ENCODE measurements at places on chromosomes 5 and 9.

GRCh38 chr5:73437777-73438644 lies 10.6 kb downstream of the FOXD1 start:
- no peak for DNase-seq

- no peak for DNase-seq
Observed at GRCh38 chr5:59661954-59662615, 231.4 kb downstream of the PDE4D start.

DNA sequence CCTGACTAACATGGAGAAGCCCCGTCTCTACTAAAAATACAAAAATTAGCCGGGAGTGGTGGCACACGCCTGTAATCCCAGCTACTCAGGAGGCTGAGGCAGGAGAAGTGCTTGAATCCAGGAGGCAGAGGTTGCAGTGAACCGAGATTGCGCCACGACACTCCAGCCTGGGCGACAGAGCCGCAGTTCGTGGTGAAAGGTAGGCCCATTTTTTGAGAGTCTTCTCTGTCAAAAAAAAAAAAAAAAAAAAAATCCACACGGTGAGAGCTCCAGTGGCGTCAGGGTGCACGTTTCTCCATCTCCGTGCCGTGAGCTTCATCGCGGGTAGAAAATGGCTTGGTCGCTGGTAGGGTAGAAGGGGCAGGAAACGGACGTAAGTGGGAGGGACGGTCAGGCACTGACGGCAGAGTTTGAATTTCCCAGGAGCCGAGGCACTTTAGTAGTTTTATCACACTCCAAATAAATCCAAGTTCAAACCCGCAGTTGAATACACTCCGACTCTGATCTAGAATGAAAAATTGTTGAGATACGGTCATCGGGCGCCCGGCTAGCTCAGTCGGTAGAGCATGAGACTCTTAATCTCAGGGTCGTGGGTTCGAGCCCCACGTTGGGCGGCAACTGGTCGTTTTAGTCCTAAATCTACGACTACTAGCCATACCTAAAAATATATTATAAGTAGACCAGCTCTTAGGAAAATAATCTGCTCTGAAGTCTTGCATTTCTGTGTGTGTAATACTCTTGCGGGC lies 2.4 kb upstream of the TRIM7 start:
- peak; percentile 95 for DNase-seq

GRCh38 chr5:158839638-158840037 lies 260.1 kb downstream of the EBF1 start:
- no peak for DNase-seq

- DNase-seq = no peak
Observed at GRCh38 chr5:62059960-62060359, 246.0 kb upstream of the KIF2A start.

DNA sequence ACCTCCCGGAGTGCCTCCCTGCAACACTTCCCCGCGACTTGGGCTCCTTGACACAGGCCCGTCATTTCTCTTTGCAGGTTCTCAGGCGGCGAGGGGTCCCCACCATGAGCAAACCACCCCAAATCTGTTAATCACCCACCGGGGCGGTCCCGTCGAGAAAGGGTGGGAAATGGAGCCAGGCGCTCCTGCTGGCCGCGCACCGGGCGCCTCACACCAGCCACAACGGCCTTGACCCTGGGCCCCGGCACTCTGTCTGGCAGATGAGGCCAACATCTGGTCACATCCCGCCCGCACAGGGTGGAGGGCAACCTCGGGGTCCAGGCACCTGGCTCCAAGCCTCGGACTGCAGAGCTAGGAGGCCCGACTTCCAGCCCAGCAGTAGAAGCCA lies 776 bp upstream of the TERT start:
- DNase-seq = no peak

DNA sequence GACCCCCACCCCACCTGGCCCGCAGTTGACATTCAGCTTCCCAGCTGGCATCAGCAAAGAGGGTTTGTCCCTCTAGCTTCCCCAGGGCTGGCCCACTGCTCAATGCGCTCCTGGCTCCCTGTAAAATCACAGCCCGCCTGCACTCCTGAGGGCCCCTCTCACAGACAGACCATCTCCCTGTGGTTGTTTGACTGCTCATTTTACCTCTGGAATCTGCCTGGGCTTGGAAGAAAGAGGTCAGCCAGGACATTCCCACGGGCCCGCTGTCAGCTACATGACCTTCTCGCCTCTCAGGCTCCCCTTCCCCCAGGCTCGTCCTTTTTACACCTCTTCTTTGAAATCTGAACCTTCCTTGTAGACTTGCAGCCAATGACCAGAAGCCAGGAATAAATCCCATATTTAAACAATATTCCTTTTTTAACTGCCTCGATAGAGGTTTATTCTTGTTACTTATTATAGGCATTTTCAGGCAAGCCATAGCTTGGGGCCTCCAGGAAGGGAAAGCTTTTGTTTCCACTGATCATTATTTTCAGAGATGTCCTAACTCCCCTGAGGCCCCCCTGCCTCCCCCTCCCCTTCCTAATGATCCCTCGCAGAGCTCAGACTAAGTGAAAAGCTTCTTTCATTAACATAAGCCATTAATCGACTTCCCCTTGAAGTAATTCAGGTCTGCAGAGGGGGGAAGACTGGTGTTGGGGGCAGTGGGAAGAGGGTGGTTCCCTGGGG lies 76.3 kb upstream of the IQGAP2 start:
- DNase-seq = no peak

GRCh38 chr5:88872971-88873370 lies 10.0 kb downstream of the MEF2C start:
- DNase-seq = no peak

- DNase-seq = no peak
Observed at GRCh38 chr9:111542497-111543254, 17.7 kb downstream of the ZNF483 start.

GRCh38 chr9:114105236-114105635 lies 6.1 kb upstream of the KIF12 start:
- DNase-seq = no peak

DNA sequence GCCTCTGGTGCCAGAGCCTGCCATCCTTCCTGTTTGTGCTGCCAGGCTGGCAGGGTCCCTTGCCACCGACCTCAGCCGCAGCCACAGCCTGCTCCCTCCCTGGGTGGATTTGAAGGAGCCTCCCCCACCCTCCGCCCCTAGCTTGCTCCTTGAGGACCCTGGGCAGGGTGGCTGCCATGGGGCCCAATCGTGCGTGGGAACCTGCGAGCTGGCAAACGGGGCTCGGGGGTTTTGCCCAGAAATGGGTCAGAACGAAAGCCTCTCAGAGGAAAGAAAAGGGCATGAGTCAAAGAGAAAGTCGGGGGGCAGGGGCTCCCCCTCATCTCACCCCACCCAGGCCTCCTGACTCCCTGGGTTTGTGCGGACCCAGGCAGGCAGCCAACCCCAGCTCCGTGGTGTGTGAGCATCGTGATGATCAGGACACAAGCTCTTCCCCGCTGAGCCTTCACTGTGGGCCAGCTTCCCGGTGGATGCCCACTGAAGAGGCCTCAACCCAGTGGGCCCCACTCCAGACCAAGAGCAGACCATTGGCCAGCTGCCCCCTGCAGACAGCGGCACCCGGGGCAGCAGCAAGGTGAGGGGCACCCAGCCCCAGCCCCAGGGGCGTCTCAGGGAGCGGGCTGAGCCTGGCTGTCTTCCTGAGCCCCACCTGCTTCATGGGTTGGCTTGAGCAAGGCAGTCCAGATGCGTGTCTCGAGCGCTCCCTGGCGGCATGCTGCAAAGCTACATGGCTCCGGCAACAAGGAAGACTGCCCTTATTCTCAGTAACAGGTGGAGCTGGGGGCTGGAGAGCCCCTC lies 3.0 kb upstream of the FUT7 start:
- DNase-seq = peak; percentile 76

DNA sequence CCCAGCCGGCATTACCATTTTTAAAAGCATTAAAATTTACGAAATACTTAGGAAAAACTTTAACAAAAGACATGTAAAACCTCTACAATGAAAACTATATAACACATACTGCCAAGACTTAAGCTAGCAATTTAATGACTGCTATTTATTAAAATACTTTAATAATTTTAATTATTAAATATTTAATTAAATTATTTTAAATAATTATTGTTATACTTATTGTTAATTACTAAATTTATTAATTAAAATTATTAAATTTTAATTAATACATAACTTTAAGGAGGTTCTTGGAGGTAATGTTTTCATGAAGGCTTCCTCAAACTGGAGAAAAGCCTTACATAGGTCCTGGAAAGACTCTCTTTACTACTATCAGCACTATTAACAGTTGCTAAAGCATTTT lies 47.5 kb downstream of the C5orf22 start:
- DNase-seq = no peak

- peak; percentile 43 for DNase-seq
Observed at GRCh38 chr5:32852976-32853375, 141.9 kb downstream of the NPR3 start.

- DNase-seq = peak; percentile 32
Observed at GRCh38 chr9:133238272-133238850, 29.3 kb upstream of the OBP2B start.

DNA sequence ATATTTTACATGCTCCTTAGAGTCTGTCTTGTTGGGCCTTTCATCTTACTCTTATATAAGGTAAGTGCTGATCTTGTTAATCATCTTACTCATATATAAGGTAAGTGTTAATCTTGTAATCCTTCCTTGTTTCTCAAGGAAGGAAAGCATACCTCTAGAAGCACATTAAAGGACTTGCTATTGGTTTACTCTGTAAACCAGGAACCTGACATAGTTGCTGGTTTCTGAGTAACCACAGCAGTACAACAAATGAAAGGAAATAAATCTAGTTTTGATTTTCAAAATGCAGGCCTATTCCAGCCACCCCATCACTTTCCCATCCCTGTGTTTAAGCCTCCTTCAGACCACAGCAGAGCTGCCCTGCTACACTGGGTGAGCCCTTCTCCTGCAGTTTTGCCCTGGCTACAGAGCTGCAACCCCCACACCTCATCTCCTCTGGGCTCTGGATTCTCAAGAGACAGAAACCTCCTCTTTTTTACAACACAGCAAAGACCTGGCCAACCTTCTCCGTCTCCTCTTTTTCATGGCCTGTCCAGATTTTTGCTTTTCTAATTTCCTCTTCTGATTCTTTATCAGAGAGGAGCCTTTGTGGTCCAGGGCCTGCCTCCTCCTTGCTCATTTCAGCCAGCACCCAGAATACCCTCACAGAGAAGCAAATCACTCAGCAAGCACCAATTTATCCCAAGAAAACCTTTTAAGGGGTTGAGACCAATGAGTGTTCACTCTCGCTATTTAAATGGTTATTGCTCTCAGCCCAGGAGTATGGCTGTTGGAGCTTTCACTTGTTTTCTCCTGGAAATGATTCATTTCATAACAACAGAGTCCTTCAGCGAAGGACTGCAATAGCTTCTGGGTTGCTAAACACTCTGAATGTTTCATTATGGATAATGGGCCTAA lies 103.2 kb downstream of the FSTL4 start:
- peak; percentile 3 for DNase-seq

DNA sequence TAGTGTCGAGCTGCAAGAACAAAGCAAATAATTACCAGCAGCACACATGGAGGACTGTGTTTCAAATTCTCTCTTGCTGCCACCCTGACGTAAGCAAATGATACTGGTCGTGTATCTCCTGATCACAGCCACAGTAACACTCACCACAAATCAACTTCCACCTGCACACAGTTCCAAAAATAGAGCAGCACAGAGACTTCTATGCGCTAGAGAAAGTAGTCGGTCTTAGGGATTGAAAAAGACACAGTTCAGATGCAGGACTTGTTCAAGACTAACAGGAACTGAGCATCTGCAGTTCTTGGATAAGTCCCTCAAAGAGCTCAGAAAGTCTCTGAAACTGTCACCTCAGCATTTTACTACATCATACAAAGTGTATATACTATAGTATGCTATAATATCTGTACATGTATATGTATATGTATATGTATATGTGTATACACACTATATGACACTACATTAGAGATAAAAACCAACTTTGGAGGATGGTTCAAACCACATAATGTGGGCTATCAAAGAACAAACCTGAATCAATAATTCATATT lies 279.0 kb downstream of the GLIS3 start:
- DNase-seq = no peak

DNA sequence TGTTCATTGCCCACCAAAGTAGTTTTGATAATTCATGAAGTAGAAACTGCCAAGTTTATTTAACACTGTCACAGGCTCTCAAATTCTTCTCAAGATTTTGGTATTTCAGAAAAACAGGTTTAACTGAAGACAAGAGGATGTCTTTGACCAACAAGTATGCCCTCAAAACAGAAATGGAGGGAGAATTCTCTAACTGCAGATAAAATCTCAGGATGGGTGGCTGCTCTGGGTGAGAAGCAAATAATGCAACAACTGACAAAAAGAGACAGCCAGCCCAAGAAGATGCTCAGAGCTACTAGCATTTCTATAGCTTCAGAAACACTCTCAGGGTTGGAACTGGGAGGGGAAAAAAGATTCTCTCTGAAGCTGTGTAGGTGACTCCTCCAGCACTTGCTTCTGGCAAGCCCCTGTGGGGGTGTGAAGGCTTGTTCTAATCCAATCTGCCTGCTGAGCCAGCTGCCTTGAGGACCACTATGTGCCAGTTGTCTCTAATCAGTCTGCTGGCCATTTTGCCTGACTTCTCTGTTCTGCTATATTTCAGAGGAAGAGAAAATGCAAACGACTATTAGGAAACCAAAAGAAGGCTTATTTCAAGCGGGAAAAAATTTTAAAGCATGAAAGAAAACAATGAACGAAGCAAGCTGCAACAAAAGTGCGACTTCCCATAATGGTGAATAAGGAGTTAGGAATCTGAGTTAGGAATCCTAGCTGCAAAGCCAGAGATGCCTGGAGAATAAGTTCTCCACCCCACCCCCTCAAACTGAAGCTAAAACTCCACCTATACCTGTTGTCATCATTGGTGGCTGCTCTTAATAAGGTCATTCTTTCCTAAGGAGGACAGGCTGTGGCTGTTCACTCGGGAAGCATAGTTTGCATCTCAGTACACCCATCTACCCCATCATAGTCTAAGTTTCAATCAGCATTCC lies 147.5 kb downstream of the GNAQ start:
- DNase-seq = peak; percentile 31

GRCh38 chr5:158382473-158382872 lies 523.5 kb upstream of the CLINT1 start:
- peak; percentile 97 for DNase-seq

GRCh38 chr5:58069016-58069705 lies 390.7 kb downstream of the PLK2 start:
- DNase-seq = no peak

- DNase-seq = no peak
Observed at GRCh38 chr9:100088202-100088601, 10.6 kb downstream of the ERP44 start.

GRCh38 chr5:77356740-77357139 lies 135.4 kb downstream of the WDR41 start:
- peak; percentile 78 for DNase-seq

DNA sequence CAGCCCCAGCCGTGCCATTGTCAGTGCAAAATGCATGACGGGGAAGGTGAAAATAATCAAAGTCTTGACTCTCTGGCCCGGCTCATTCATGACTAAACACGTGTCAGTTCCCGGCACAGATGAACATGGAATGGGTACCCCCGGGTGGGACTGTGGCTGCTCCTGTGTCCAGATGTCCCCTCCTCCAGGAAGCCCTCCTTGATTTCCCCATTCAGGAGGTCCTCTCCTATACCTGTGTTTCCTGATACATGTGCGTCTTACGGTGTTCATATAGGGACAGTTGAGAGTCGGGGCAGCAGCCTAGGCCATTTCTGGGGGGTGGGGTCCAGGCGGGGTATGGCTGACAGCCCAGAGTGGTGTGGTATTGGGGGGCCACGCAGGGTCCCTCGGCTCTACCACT lies 19.5 kb downstream of the RXRA start:
- DNase-seq = no peak

Data from fibroblast of mammary gland (primary cell).